ENCODE measurements at places on chromosomes 11 and 22.

DNA sequence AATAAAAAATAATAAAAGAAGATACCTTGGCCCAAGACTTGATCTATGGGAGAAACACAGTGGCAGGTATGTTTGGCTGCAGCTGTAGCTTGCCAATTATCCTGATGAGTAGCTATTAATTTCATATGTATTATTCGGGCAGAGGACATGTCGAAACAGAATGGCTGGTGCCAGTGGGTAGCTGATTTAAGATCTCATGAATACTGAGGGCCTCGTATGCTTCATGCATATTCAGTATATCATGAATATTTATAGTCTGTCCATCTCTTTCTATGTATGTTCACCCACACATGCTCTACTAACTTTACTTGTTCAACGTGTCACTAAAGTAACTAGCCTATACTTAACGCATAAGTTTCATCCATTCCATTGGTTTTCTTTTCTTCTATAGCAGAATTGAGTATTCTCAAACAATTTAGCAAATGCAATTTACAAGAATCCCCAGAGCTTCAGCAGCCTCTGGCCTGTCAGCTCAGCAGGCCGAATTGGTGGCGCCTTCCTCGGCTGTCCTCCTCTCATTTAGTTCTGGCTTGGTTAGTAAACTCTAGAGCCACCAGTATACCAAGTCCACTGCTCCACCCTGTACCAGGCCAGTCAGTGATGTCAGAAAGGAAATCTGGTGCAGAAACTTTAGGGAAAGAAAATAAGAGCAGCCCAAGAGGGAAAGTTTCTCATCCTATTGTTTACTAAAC is 17.9 kb downstream of the ART5 start:
- DNase-seq, result no peak

- DNase-seq, result no peak
Observed at GRCh38 chr11:121214861-121215260, 77.7 kb upstream of the SC5D start.

DNA sequence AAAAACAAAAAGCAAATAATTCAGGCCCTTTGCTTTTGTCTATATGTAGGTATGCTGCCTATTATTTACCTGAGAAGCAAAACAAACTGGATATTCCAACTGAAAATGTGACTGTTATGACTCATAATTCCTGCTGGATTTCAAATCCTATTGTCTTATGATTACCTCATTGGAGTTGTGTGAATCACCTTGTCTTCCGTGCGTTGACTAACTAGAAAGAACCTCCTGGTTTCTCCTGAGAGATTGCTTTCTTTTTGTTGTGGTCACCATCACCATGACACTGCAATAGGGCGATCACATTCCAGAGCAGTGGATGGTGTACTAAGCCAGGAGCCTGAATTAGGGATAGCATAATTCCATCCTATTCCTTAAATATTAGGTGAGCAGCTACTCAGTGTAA is 23.0 kb upstream of the EXPH5 start:
- no peak for DNase-seq

GRCh38 chr11:116473790-116474346 is 298.9 kb downstream of the BUD13 start:
- no peak for DNase-seq

DNA sequence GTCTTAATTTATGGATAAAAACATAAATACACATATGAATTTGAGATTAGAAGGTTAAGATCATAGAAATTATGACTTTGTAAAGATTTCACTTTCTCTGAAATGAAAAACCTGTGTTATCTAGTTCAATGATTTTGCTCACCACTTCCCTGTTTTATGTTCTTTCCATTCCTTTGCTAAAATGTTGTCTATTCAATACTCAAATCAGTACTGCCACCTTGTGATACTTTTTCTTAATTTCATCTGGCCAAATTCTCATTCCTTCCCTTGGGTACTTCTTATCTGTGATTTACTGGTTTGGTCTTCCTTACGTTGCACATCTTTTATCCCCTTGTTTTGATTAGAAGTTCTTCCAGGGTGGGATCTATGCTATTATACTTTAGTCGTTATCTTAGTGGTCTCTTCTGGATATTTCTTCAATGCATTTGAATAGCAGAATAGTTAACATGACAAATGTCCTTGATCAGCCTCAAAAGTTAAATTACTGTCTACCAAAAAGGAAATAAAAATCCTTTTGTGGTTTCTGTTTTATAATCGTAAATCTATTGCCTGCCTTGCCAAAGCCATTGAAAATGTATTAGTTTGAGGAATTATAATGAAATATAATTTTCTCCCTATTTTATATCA is 197.0 kb downstream of the PGR start:
- DNase-seq, result no peak

GRCh38 chr11:112540261-112540660 is 279.6 kb upstream of the PLET1 start:
- no peak for DNase-seq

DNA sequence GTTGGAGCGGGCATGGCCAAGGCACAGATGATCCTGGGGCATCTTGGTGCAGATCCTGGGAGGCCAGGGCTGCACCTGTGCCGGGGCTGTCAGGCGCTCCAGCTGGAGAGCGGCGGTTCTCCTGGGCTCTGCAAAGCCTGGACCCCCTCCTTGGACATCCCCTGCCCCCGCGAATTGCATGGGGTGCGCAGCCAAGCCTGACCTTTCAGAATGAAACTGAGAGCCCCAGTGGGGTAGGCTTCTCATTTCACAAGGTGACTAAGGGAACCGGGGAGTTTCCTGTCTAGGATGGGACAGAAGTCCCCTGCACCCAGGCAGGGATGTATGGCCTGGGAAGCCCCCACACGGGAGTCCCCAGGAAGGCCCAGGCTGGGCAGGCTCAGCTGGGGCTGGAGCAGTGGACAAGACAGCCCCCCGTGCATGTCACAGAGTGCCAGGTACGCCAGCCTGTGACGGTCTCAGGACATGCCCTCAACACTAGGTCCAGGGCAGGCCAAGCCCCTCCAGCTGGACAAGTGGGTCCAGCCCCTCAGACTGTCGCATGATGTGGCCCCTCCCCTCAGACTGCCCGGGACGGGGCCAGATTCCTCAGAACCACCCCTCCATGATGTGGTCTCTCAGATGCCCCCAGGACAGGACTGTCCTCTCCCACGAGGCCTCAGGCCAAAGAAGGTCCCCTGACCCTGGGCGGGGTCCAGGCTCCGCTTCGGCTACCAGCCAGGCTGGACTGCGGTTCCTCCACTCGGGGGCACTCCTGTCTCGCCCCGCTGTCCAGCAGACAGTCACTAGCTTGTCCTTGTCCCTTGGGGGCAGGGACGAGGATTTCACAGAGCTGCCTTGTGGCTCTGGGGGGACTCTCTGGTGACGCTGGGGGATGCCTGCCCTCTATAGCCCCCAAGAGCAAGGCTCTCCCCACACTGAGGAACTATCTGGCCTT is 2.3 kb downstream of the LSP1 start:
- DNase-seq, result no peak

GRCh38 chr11:124081483-124081882 is 33.8 kb upstream of the VWA5A start:
- DNase-seq, result no peak

- DNase-seq, result no peak
Observed at GRCh38 chr11:69630017-69630416, 10.9 kb upstream of the CCND1 start.

DNA sequence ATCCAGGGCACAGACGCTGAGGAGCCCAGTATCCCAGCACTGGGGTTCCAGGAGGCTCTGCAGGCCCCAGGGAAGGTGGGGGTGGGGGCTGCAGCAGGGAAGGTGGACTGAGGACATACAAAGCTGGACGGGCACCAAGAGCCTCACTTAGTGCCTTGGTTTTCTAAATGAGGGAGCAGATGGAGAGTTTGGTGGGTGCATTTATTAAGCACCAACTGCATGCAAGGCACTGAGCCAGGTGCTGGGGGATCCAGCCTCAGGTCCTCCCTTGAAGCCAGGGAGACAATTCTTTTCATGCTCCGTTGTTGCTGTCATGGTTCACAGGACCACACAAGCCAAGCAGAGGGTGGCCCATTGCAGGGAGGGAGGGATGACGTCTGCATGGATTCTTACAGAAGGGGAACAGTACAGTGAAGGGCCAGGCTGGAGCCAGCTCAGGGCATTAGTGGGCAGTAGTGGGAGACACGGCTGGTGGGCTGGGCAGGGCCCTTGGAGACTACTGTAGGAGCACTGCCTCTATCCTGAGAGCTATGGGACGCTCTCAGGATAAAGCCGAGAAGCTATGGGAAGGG is 65.0 kb downstream of the MACROD1 start:
- no peak for DNase-seq

- no peak for DNase-seq
Observed at GRCh38 chr11:46361283-46362155, 14.3 kb downstream of the DGKZ start.

Data from osteocyte (in vitro differentiated cells).